ENCODE measurements at places on chromosomes 2 and 18. TPM values are rescaled to one million over a fixed set of nuclear protein-coding genes. Genes with fewer than 3 reads are reported as not detected.

DNA sequence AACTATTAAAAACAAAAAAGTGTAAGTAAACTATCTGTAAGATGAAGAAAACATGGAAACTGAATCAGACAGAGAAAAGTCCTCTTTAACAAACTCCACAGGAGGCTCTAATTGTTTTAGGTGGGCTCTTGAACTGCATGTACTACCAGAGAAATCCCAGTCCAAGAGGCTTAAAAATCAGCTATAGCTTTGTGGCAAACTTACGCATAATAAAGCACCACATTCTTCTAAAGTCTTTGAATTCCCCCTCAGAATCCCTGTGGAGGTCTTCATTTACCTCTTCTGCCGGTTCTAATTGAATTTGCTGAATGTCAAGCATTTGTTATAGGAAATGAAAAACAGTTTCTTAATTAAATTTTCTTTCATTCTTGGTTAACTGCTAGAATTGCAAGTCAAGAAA, 40.8 kb downstream of the CHN1 start:
- DNase-seq = no peak

GRCh38 chr2:97935719-97936161, 60.0 kb downstream of the TMEM131 start:
- DNase-seq = no peak

DNA sequence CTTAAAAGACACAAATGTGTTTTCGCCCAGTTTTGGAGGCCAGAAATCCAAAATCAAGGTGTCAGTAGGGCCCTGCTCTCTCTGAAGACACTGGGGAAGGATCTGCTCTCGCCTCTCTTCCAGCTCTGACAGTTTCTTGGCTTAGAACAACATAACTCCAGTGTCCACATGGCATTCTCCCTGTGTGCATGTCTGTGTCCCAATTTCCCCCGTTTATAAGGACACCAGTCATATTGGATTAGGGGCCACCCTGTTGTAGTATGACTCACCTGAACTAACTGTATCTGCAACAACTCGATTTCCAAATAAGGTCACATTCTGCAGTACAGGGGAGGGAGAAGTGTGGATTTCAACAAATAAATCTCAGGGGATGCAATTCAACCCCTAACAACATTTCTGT, 263.2 kb downstream of the SS18 start:
- DNase-seq = peak; percentile 8

DNA sequence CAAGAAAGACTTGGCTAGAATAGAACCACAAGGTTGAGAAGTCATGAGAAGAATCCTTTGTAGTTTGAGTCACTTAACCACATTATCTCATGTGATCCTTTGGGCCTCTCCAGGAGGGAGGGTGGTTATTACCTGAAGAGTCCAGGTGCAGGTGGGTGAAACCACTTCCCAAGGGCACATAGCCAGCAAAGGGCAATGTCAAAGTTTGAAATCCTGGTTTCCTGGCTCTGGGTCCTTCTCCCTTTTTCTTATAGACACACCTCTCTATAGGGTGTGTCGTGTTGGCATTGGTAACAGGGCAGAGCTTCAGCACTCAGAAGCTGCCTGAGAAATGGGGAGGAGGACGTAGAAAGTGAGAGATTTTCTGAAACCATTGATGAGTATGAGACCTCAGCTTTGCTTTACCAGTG, 137.9 kb downstream of the MGAT5 start:
- no peak for DNase-seq

- no peak for DNase-seq
Measured at GRCh38 chr2:158319269-158319668, 137.3 kb downstream of the CCDC148 start.

DNA sequence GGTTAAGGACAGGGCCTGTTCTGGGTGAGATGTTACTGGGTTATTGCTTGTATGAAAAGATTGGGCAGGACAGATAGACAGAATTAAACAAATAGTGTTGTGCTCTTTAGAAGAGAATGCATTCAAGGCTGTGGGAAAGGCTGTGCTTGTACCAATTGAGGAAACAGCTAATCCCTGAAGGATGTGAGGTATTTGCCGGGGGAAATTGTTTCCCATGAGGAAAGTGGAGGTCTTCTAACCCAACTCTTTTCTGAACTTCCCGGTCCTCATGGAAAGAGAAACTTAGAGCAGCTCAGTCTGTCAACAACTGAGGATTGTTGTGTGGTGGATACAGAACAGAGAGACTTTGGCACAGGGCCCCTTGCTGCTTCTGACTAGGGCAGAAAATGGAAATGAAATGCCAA, 9.5 kb downstream of the SLC1A4 start:
- peak; percentile 81 for DNase-seq

DNA sequence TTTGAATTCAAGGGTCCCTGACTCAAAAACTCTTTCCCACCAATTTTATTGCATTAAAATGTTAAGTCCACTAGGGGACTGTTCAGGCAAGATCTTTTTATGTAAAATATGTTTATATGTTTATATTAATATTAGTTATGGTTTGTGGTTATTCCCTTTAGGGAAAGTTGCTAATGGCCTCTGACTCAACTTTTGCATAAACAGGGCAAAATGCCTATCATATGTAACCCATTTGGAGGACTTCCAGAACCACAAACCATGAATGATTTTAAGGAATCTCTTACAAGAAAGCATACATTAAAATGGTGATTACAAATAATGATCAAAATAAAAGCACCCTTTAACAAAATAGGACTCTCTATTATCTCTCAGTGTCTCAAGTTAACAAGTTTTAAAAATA, 1484.5 kb upstream of the ZEB2 start:
- DNase-seq = no peak

DNA sequence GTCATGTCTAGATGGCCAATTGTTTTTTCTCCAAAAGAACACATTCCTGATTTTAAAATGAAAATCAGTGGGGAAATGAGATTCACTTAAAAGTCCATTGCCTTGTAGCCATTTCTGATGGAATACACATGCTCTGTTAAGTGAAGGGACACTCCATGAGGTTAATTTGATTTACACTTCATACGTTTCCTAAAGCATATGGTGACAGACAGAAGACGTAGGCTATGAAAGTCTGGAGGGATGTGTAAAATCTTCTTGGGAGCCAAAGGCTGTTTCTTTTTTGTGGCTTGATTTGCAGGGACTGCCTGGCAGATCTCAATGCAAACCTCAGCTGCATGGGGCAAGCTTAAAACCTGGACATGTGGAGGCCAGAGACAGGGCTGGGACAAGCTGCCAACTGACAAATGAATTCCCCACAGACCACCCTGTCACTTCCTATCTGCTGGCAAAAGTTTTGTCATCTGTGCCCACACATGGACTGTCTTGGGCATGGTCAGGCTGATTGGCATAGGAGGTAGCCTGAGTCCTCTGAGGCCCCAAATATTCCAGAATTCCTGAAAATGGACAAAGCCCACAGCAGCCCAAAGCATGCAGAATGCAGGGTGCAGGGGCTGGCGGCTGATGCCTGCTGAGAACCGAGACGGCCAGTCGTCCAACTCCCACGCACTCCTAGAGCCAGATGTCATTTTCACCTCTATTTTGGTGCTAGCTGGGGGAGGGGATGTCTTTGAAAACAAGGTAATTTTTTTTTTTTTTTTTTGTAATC, 73.9 kb downstream of the SDC1 start:
- DNase-seq = no peak

DNA sequence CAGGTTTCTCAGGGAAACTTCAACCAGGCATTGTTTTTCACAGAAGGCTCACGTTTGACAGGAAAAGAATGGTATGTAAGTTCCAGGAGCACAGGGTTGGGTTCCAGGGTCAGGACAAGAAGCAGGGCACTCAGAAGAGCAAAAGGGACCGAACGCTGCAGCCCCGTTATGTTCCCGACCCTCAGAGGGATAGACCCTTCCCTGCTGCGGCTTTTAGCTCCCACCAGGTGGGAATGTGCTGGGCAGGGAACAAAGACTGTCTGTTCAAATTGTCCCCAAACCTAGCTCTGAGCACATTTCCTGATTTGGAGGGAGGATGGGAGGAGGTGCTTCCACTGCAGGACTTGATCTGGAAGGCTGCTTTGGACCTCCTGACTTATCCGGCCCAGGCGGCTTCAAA, 130.1 kb downstream of the RAB3GAP1 start:
- no peak for DNase-seq

- no peak for DNase-seq
Measured at GRCh38 chr18:74233933-74234325, 57.8 kb downstream of the CYB5A start.

GRCh38 chr2:33785201-33786106, 186.4 kb upstream of the FAM98A start:
- DNase-seq = no peak

DNA sequence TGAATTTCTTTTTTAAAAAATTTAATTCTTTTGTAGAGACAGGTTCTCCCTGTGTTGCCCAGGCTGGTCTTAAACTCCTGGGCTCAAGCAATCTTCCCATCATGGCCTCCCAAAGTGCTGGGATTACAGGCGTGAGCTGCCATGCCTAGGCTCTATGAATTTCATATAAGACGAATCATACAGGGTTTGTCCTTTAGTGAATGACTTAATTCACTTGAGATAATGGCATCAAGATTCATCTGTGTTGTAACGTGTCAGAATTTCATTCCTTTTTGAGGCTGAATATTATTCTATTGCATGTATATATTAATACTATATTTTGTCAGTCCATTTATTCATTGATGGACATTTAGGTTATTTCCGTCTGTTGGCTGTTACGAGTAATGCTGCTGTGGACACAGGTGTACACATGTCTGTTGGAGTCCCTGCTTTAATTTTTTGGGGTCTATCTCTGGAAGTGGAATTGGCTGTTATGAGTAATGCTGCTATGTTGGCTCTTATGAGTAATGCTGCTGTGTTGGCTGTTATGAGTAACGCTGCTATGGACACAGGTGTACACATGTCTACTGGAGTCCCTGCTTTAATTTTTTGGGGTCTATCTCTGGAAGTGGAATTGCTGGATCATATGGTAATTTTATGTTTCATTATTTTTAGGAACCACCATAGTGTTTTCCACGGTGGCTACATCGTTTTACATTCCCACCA, 210.6 kb downstream of the CAMKMT start:
- no peak for DNase-seq

- no peak for DNase-seq
Measured at GRCh38 chr2:46870051-46870839, 45.4 kb downstream of the MCFD2 start.

DNA sequence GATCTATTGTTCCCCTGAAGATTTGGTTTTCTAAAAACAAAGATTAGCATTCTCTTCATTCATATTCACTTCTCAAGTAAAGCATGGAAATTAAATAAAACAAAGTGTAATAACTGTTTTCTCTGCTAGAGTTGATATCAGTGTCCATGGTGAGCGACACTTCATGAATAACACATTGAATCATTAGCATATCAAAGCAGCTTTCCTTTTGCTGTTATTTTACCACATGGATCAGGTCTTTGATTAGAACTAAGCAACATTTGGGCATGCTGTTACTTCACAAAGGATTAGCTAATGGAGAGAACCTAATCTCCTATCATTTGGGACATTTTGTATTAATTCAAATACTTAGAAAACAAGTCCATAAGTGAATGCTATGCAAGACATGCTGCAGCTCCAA, 368.8 kb upstream of the CDH19 start:
- DNase-seq = no peak

DNA sequence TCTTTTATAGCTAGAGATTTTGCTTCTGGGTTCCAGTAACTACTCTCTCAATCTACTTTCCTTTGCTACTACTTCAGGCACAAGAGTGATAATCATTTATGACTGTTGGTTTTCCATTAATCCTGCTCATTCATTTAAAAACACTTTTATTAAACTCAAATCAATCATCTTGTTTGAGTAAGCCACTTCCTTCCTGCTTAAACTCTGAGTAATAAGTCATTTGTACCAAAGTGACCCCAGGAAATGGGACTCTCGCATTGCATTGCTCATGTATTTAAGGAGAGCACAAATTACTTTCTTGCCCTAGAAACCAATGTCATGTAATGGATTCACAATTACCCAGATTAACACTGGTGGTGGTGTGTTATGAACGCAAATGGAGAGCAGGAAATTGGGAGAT, 270.7 kb upstream of the HNMT start:
- no peak for DNase-seq

DNA sequence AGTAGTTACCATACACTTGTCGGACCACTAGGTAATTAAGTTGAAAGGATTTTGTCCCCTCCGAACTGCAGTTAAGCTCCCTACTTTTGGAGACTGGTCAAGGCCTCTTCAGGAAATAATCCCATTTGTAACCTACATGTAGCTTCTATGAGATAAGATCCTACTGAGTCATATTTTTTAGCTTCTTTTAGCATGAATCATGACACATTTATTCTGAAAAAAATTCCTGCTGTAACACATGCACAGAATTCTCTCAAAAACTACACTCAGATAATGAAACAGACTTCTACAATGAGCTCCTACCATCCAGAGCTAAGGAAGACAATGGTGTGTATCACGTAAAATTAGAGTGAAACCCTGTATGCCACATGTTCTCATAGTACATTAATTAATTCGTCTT, 100.7 kb upstream of the CCDC195 start:
- peak; percentile 68 for DNase-seq

DNA sequence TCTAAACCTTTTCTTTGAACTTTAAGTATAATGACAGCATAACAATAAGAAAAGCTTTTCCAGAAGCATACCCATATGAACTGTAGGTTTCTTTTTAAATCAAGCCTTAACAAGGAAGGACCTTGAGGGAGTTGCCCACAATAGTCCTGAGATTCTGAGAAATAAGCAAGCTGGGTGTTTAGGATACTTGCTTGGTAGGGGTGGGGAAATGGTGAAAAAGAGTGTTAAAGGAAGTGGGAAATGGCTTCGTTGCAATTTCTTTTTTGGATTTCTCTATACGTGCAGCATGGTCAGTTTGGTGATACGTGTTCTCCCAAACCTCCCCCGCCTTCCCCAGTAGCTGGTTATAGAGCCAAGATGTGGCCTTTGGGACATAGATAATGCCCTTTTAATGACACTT, 17.2 kb downstream of the INSIG2 start:
- DNase-seq = no peak

DNA sequence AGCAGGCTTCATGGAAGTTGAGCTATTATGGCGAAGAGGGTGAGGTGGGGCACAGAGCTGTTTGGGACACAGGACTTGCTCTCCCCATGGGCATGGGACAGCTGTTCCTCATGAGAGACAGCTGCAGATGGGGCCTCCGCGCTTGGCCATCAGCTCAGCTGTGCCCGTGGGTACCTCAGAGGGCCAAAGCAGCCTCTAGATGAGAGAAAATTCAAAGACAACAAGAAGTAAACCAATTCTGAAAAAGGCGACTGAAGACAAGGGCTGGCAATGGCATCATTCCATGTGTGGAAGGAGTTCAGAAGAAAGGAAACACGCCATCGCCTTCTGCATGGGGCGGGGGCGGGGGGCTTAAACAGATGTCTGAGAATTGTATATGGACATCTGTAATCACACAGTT, 136.2 kb downstream of the BCL2 start:
- DNase-seq = no peak

IL36G gene
- total RNA-seq = not detected

KIF5C gene
- under 0.01 TPM for total RNA-seq

UCN gene
- total RNA-seq = 0.13 TPM
